ENCODE measurements at places on chromosomes 12 and 14.

DNA sequence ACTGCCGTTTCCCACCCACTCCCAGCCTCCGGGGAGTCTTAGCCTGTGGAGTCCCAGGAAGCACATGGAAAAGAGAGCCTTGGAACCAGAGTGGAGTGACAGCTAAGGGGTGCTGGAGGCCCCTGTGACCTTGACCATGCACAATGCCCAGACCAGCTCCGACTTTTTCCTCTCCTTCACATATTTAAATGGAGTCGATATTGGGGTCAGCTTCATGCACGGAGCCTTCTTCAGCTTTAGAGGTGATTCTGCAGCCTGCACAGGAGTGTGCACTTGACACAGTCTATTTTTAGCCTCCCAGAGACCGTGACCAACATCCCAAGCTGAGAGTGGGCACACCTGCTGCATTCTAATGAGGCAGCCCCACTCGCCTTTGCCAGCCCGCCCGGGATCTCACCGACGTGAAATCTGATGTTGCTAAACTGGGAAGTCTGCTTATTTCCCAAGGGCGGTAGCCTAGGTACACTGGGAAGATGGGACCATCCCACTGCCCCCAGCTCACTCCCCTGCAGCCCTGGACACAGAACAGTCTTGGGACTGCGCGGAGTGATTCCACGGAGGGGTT lies 47.5 kb downstream of the PRMT8 start:
- DNase-seq, result no peak

GRCh38 chr12:57893431-57894353 lies 47.2 kb upstream of the CTDSP2 start:
- DNase-seq, result no peak

GRCh38 chr14:105094193-105094907 lies 29.1 kb upstream of the GPR132 start:
- no peak for DNase-seq

DNA sequence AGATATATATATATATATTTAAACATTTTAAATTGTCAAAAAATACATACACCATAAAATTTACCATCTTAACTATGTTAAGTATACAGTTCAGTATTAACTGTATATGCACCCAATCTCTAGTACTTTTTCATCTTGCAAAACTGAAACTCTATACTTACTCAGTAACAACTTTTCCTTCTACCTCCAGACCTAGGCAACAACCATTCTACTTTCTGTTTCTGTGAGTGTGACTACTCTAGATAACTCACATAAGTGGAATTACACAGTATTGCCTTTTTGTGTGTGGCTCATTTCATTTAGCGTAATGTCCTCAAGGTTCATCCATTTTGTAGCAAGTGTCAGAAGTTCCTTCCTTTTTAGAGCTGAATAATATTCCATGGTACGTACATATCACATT lies 8.2 kb downstream of the FAM234B start:
- no peak for DNase-seq

GRCh38 chr14:20341646-20342045 lies 1.8 kb upstream of the PARP2 start:
- DNase-seq, result no peak

DNA sequence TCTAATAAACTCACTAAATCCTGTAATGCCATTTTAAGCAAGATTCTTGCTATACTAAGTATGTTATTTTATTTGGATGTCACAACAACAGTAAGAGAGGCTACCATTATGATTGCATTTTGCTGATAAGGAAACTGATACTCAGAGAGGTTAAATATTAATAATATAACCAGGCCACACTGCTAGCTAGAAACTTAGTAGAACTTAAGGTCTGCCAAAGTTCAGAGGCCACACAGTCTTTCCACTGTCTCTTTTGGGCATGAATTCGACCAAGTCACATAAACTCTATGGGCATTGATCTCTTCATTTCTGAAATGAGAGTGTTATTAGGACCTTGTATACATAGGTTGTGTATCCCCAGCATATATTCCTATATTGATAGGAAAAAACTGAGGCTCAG lies 147.9 kb downstream of the SYNE2 start:
- DNase-seq, result no peak

GRCh38 chr12:127809275-127809674 lies 457.7 kb upstream of the TMEM132C start:
- DNase-seq, result no peak

DNA sequence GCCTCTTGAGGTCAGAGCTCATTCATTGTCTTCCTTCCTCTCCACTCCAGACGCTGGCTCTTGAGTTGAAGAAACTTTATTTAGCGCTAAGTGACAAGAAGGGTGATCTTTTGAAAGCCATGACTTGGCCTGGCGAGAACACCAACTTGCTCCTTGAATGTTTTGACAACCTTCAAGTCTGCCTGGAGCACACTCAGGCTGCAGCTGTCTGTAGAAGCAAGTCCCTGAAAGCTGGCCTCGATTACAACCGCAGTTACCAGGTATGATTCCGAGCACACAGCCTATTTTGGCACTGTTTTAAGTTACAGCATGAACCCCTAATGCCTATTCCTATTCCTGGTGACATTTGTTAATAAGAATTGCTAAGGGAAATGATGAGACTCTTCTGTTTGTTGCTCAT lies 167.6 kb downstream of the ESR2 start:
- DNase-seq, result no peak

DNA sequence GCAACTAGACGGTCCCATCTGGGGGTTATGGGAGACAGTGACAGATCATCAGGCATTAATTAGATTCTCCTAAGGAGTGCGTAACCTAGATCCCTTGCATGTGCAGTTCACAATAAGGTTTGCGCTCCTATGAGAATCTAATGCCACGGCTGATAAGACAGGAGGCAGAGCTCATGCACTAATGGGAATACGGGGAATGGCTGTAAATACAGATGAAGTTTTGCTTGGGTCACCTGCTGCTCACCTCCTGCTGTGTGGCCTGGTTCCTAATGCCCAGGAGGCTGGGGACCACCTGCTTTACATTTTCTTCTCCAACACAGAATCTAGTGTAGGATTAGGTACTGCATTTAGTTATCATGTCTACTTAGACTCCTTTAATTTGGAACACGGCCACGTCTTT lies 49.7 kb upstream of the SAV1 start:
- no peak for DNase-seq

DNA sequence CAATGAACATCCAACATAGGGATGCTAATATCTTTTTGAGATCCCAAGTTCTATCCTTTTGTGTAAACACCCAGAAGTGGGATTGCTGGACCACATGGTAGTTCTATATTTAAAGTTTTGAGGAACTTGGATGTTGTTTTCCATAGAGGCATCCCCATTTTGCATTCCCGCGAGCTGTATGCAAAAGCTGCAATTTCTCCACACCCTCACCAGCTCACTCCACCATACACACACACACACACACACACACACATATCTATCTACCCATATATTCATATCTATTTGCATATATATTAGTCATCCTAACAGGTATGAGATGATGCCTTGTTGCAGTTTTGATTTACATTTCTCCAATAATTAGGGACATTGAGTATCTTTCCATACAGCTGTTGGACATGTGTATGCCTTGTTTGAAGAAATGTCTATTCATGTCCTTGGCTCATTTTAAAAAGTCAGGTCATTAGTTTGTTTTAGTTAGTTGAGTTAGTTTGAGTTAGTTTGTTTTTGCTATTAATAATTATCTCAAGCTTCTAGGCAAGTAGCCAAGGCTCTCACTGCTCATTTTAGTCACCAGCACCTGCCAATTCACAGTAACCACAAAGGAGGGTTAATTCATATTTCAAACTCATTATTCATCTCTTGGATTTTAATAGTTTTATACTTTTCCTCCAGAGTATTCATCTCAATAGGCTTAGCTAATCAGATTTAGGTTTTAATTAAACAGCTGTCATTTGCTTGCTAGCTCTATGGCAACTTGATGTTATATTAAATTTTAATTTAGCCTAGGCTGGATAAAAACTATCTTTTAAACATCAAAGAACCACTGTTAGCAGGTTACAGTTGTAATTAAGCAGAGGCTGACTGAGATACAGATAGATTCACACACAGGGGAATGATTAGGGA lies 1435.9 kb upstream of the TMEM132C start:
- DNase-seq, result no peak

- DNase-seq, result no peak
These were observed 28.1 kb downstream of the CBX5 start for GRCh38 chr12:54251667-54252284.

DNA sequence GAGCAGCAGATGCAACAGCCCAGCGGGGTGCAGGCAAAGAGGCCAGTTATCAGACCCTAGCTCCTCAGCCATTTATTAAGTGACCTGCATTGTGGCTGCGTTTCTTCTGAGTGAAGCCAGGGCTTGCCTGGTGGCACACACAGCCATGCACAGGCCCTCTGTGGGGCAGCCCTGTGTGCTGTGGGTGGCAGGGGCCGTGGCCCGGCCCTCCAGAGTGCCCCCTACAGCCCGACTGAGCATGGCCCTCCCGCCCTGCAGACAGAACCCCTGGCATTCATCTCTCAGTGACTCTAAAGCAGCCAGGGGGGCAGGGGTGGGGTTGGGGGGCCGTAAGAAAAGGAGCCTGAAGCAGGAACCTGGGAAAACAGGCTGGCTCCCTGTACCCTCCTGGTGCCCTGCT lies 226.0 kb upstream of the PWP1 start:
- no peak for DNase-seq

- DNase-seq, result no peak
These were observed 137.7 kb upstream of the NEDD1 start for GRCh38 chr12:96769400-96769799.

DNA sequence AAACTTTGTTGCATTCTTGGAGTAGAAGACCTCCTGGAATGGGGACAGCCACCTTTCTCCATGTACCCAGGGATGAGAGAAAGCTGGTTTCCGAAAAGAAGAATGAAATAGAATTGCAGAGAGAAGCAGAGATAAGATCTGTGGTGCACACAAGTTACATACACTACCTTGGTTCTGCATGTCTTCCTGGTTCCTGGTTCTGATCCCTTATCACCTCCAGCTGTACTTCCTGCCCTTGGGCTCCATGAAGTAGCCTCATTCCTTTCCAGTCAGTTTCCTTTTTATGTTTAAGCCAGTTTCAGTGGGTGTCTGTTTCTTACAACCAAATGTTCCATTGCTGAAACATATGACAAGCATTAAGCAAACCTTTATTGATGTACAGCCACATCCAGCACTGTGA lies 69.3 kb downstream of the FBXW8 start:
- no peak for DNase-seq

- no peak for DNase-seq
These were observed 32.3 kb downstream of the RPS29 start for GRCh38 chr14:49553892-49554291.

DNA sequence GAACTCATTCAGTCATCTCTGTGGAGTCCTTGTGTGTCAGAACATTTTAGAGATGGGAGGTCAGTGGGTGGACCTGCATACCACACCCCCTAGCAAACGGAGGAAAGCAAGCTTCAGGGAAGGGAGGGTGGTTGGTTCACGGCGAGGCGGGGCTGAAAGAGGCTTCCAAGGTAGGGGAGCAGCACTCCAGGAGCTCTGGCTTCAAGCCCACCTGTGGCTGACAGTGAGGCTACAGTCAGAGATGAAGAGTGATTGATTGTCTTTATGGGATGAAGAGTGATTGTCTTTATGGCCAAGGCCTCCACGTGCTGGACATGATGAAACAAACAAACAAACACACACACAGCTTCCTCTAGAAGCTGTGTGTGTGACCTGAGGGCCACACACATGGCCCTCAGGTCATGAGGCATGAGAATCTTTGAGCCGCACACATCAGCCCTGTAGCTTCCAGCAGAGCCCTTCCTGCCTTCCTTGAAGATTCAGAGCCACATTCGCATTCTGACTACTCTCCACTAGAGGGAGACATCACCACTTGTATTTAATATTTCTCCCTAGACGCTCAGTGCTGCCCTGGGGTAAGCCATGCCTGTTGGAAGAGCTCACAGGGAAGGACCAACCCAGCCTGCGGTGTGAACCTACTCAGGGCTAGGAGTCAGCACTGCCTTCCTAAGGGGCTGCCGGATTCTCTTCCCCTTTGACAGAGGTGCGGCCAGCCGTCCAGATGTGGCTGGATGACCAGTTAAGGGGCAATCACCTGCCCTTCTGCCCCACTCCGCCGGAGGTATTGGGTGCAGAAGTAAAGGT lies 54.4 kb upstream of the KCNA1 start:
- DNase-seq, result no peak

DNA sequence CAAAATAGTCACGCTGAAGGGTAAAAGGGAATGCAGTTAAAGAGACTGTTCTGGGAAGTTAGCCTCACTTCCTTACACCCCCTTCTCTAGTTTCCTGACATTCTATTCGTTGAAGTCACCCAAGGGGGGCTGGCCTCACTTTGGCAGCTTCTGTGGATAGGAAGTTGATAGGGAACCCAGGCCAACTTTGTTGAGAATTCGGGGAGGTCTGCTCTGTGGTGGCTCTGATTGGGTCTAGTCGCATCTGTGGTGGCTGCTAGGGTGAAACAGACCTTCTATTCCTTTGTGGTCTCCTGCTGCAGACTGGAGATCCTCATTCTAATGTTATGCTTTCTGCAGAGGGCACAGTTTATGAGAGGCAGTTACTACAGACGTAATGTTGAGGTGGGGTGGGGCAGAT lies 28.8 kb upstream of the GZMB start:
- no peak for DNase-seq

DNA sequence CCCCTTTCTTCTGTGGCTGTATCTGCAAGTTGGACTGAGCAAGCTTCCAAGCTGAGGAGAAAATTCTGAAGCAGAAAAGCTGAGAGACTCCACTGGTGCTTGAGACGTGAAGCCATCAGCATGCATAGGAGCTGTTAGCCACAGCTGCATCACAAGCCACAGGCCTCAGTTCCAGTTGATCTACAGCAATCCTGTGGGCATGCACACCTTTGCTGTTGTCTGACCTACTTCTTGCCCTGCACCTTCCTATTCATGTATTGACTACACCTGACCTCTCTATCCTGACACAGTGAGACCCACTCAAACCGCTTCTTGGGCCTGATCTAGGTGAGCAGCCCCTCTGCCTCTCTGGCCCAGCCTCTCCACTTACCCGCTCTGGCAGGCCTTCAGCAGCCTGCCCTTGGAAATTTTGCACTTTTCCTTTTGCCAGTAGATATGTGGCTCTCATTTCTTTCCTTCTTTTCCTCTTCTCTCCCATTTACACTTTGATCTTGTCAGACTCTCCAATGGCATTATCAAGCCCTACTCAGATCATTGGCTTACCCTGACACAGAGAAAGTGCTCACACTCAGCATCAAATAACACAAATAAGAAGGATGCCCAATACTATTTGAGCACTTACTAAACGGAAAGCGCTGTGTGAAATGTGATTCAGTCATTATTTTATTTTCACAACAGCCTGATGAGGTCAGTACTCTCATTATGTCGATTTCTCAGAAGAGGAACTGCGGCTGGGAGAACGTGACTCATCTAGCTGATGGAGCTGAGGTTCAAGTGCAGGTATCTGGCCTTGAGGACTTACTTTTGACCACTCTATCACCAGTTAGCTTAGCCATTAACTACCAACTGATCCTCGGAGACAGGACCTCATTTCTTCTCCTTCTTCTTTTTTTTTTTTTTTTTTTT lies 21.9 kb upstream of the PTGR2 start:
- DNase-seq, result no peak
